ENCODE measurements at places on chromosomes 4 and X. TPM values are rescaled to one million over a fixed set of nuclear protein-coding genes. Genes with fewer than 3 reads are reported as not detected.

KLHL2 gene
- total RNA-seq: 9.8 TPM

ARAP2 gene
- total RNA-seq: 0.30 TPM

LONRF3 gene
- 0.15 TPM for total RNA-seq

FRAS1 gene
- 0.30 TPM for total RNA-seq

CITED1 gene
- total RNA-seq: not detected

ARHGAP6 gene
- 2.2 TPM for total RNA-seq

TEX11 gene
- total RNA-seq: not detected

CPEB2 gene
- total RNA-seq: 6.4 TPM

SMIM31 gene
- total RNA-seq: not detected

VSIG4 gene
- not detected for total RNA-seq

TMPRSS11A gene
- total RNA-seq: not detected

VGLL1 gene
- not detected for total RNA-seq

GAGE12F gene
- not detected for total RNA-seq

SLC34A2 gene
- not detected for total RNA-seq

VCX2 gene
- total RNA-seq: not detected

ATP5ME gene
- total RNA-seq: 114 TPM

PKD2 gene
- total RNA-seq: 13.2 TPM

SLC6A8 gene
- total RNA-seq: 7.9 TPM

PCDH10 gene
- total RNA-seq: 2.2 TPM

Data from bronchus fibroblast of lung (primary cell).